ENCODE measurements at places on chromosomes 12 and 14.

DNA sequence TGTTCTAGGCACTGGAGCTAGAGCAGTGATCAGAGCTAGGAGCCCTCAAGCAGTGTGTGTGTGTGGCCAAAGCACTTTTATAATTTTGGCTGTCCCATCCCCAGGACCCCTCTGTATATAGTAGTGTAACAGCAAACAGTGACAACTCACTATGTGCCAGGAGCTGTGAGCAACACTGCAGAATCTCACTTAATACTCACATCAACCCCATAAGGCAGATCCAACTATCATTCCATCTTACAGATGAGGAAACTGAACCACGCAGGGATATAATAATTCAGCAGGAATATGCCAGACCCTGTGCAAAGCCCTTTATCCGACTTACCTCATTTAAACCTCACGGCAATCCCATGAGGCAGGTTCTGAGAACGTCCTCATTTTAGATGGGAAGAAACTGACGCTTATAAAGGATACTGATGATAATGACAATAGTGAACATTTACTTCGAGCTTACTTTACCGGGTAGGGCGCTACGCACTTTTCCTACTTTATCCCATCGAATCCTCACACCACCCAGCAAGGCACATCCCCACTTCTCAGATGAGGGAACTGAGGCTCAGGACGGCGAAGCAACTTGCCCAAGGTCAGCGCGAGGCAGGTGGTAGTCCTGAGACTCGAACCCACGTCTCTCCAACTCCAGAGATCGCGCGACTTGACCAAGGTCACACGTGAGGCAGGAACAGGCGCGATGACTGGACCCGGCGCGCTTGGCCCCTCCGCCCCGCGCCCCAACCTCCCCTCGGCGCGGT is 687 bp downstream of the RAB35 start:
- DNase-seq, result no peak

GRCh38 chr14:103558071-103558882 is 4.2 kb downstream of the BAG5 start:
- DNase-seq, result no peak

GRCh38 chr12:68633614-68634558 is 23.2 kb downstream of the RAP1B start:
- no peak for DNase-seq

- DNase-seq, result no peak
Measured at GRCh38 chr14:46999661-47000060, 348.1 kb upstream of the RPL10L start.

GRCh38 chr12:67594888-67595287 is 53.7 kb upstream of the DYRK2 start:
- DNase-seq, result no peak

- no peak for DNase-seq
Measured at GRCh38 chr12:70849265-70849960, 71.1 kb downstream of the PTPRR start.

DNA sequence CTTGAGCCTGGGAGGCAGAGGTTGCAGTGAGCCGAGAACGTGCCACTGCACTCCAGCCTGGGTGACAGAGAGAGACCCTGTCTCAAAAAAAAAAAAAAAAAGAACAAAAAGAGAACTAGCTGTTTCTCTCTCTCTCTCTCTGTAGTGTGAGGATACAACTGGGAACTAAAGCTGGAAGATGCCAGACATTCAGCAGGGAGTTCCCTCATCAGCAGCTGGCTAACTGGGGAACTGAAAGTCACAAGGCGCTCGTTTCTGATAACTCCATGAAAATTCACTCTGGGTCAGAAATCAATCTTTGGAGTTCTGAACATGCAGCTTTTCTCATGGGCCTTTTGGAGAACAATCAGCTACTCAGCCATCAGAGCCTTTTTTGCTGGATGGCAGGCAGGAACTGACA is 43.5 kb upstream of the MAP1LC3B2 start:
- no peak for DNase-seq

DNA sequence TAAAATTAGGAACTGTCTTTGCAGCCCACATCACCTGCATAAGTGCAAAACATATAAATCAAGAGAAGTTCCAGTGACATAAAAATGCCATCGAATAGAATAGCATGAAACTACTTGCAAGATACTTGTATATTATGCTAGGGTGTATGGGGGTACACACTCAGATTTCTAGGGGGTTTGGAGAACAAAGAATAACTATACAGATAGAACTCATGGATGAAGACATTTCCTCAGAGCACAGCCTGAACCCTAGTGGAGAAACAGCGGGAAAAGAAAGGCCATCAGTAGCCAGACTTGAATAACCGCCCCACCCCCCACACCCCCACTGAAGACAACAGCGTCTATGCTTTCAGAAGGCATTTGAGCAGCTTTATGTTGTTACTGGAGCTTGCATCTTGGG is 425.8 kb downstream of the NPAS3 start:
- DNase-seq, result no peak

- no peak for DNase-seq
Measured at GRCh38 chr12:41039461-41039860, 148.7 kb upstream of the PDZRN4 start.

DNA sequence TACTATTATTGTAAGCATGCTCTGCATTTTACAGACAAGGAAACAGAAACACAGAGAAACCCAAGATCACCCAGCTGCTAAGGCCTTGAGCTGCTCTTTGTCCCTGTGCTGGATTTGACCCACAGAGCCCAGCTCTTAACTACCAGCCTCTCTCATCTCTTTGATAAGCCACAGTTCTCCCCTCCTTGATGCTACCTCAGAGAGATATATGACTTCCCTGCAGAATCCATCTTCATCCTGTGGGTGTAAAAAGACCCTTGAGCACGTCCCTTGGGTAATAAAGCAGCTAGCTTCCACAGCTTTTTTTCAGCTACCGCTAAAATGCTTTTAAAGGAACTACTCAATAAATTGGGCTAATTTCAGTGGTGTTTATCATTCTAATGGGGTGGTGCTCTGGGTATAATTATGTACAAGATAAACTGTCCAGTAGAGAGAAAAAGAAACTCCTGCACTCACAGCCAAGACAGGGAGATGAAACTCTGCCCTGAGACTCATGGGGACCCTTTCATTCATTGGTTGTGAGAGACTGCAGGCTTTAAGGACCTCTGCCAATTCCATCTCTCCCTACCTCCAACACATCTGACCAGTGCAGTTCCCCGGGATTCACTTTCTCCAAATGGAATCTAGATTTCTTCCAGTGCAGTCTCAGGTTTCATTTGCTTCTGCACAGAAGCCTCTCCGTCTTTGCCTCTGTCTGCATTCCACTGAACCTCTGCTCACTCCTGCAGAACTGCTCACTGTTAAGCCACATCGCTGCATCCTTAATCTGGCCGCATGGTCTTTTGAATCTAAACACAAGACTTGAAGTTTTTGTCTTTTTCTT is 24.7 kb upstream of the NTF3 start:
- DNase-seq, result no peak

GRCh38 chr12:40262657-40263056 is 37.9 kb downstream of the LRRK2 start:
- DNase-seq, result no peak

All from activated CD8-positive, alpha-beta memory T cell treated with anti-CD3 and anti-CD28 coated beads, Interleukin-2, amount 50 U/mL, for 4 hours (primary cell).